ENCODE measurements at places on chromosomes 5 and 9.

GRCh38 chr9:129201289-129201688 lies 23.2 kb upstream of the IER5L start:
- no peak for DNase-seq

DNA sequence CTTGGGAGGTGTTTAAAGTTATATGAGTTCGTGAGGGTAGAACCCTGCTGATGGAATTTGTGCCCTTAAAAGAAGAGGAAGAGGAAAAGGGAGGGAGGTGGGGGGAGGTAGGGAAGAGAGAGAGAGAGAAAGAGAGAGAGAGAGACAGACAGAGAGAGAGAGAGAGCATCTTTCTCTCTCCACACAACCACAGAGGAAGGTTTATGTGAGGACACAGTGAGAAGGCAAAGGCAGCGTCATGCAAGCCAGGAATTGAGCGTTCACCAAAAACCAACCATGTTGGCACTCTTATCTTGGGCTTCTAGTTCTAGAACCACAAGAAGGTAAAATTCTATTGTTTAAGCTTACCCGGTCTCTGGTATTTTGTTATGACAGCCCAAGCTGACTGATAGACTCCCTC lies 152.4 kb downstream of the SH3GL2 start:
- no peak for DNase-seq

DNA sequence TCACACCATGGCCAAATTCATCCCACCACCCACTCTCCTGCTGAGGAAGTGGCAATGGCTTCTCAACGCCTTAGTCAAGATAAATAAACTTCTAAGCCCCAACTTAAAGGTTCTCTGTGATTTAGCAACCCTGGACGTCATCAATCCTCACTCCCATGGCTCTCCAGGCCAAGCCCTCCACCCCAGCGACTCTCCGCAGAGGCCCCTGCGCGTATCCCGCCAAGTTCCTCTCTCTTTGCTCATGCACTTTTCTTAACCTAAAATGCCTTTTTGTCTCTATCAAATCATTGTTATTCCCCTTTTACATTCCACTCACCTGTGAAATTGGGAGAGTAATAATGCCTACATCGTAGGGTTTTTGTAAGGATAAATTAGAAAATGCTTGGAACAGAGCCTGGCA lies 88.6 kb downstream of the NRG2 start:
- no peak for DNase-seq

GRCh38 chr5:139078345-139078744 lies 119.8 kb downstream of the SIL1 start:
- DNase-seq, result no peak

DNA sequence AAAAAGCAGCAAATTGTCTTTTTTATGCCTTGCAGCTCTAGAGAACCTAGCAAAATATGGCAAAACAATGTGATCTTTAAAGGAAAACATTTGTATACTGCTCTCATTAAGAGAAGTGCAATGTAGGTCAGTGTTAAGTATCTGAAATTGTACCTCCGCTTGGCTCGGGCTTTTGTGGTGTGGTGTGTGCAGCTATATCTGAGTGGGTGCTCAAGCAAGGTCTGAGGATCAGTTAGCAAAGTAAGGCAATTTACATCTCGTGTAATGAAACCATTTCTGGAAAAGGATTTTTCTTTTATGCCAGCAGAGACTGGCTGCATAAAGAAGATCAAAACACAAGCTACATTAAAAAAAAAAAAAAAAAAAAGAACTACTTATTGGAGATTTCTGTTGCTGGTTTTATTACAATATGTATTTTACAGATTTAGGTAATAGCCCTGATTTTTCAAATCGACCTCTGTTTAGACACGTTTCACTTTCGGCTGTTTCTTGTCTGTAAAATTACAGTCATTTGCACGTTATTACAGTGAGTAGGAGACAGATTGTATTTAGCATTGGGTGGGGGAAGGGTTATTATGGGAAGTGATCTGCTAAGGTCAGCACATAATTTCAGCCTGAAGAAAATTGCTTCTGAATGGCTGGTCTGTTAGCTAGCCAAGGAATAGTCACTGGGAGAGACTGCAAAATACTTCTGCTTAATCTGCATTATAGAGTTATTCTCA lies 7.9 kb upstream of the ZNF608 start:
- DNase-seq, result no peak

DNA sequence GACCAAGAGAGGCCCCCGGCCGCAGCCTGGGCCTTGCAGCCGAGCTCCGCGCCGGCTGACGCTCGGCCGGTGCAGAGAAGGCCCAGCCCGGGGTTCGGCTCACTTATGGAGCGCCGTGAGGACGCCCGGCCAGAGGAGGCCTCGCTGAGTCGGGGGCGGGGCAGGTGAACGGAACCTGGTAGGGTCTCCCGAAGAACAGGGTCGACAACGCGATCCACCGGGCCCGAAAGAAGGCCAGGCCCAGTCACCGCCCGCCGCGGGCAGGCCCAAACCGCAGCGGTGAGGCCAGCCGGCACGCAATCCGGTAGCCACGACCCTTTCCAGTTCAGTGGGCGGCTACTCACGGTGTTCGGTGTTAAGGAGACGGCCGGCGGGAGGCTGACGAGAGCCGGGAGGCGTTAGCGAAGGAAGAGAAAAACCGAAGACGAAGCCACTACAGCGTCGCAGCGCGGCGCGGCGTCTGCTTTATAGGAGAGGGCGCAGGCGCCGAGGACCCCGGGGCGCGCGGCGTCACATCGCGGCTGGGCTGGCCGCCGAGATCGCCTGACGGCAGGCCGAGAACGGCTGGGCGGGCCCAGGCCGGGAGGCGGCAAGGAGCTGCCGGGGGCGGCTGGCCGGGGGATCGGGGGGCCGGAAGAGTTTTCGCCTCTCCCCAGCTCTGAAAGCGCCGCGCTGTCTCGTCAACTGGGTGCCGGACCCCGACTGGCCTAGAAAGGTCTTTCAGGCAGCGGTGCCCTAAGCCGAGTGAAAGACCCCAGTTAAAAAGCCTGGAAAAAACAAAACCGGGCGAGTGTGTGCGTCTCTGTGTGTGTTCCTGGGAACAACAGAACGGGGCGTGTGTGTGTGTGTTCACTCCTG lies at the start of gene SKP1:
SKP1 (minus strand) TSS at position 440 of the 858 bp plus-strand sequence. CDS start 2,928 bp downstream, outside the sequence.
- DNase-seq, result peak; percentile 79

GRCh38 chr5:160486573-160486972 lies 64.9 kb downstream of the PTTG1 start:
- no peak for DNase-seq

- no peak for DNase-seq
Measured at GRCh38 chr5:39449591-39449990, 24.8 kb upstream of the DAB2 start.

- no peak for DNase-seq
Measured at GRCh38 chr9:87610200-87611155, 112.8 kb downstream of the DAPK1 start.

DNA sequence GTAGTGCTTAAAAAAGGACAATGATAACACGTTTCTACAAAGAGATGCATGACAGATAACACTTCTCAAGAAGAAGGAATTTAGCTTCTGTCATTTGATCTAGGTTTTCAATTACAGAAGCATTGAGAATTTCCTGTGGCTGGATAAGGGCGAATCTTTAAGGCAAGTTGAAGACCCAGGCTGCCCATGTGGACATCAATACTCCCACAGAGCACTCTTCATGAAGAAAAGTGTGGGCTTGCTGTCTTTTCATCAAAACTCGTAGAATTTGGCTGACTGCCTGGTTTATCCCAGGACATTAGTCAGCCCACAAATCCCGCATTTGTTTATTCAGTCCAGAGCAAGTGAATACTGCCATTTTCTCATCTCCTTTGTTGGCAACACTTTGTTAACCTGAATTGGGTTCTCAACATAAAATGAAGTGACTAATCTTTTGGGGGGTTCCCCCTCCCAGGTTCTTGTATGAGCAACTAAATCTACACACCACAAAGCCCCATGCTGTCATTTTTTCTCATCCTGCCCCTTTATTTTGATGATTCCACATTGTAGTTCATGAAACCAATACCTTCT lies 43.4 kb upstream of the CDKN2B start:
- DNase-seq, result peak; percentile 15

GRCh38 chr5:135559354-135559753 lies 19.4 kb downstream of the CXCL14 start:
- DNase-seq, result no peak

DNA sequence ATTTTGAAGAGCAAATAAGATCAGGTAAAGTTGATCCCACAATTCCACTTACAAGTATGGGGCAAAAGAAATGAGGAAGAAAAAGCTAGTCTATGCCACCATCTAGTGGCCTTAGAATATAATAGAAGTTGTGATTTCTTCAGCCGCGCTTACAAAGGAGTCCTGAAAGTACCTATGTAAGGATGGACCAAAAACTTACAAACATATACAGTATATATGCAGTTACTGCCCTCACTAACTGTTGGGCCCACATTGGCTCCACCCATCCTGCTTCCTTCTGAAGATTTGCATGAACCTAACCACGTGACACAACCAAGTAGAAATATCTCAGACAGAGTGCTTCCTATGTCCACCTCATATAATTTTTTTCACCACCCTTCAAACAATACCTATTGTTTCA lies 11.7 kb upstream of the OR13D1 start:
- DNase-seq, result peak; percentile 1

DNA sequence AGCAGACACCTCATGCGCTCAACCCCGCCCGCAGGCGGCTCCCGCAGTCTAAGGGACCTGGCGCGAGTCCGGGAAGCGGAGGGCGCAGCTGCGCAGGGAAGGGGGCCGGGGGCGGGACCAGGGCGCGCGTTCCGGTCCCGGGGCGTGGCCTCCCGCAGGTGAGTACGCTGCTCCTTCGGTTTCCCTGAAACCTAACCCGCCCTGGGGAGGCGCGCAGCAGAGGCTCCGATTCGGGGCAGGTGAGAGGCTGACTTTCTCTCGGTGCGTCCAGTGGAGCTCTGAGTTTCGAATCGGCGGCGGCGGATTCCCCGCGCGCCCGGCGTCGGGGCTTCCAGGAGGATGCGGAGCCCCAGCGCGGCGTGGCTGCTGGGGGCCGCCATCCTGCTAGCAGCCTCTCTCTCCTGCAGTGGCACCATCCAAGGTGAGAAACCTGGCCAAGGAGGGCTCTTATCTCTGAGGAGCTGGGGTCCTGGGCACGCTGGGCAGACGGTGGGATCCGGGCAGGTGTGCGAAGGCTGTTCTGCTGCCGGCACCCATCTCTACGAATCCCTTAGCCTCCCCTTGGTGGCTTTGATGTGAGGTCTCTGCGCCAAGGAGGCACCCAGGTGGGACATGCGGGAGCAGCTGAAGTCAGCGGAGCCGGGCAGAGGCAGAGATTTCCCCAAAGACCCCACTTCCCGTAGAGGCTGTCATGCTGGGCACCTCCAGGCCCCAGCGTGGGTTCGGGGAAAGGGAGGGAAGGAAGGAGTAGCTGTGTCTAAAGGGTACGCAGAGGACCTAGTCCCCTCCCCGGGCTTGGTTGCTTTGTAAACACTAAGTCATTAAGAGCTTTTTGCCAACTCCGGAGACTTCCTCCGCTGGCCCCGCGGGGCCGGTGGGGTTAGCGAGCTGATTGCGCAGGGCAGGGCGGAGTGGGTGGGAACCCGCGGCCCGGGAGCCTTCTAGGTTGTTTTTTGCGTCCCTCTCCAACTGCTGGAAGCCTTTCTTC lies at the start of gene F2RL1:
F2RL1 (plus strand) TSS at position 187 of the 988 bp plus-strand sequence; CDS start at position 340, 153 bp downstream.
- DNase-seq, result peak; percentile 23

DNA sequence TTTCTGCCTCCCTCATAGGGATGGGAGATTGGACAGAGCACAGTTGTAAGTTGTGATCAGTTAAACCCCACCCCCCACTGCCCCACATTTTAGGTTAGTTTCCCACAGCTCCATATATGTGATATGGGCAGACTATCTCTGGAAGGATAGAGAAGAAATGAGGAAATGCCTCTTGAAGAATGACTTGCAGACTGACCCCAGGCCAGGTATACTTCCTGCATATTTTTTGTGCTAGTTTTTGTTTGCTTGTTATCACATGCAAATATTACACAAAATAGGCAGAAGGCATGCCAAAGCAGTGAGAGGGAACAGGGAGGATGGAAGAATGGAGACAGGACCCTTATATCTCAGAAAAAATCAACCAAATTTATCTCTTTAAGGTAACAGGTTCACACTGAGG lies 10.1 kb upstream of the GLRX start:
- DNase-seq, result no peak

- peak; percentile 28 for DNase-seq
Measured at GRCh38 chr9:69421908-69422801, 97.1 kb downstream of the ENTREP1 start.

GRCh38 chr9:12775679-12776512 lies 1.1 kb downstream of the LURAP1L start:
- DNase-seq, result no peak

- DNase-seq, result no peak
Measured at GRCh38 chr9:105444130-105444529, 3.7 kb upstream of the FSD1L start.

GRCh38 chr5:135054546-135054945 lies 20.5 kb upstream of the PITX1 start:
- DNase-seq, result no peak

Measured in stimulated activated CD4-positive, alpha-beta T cell treated with anti-CD3 and anti-CD28 coated beads, Interleukin-2, amount 100 ng/mL, for 48 hours (primary cell).